PC-9 (cell line): ENCODE measurements at places on chromosomes 7 and 10. TPM values are rescaled to one million over a fixed set of nuclear protein-coding genes. Genes with fewer than 3 reads are reported as not detected.
A peak's percentile ranks its signal among the peaks of the same experiment; 100 is the strongest.

The COL28A1 gene
- 0.83 and 2.2 TPM in 2 replicates for total RNA-seq

The SPDYE6 gene
- total RNA-seq = not detected in 2 replicates

DNA sequence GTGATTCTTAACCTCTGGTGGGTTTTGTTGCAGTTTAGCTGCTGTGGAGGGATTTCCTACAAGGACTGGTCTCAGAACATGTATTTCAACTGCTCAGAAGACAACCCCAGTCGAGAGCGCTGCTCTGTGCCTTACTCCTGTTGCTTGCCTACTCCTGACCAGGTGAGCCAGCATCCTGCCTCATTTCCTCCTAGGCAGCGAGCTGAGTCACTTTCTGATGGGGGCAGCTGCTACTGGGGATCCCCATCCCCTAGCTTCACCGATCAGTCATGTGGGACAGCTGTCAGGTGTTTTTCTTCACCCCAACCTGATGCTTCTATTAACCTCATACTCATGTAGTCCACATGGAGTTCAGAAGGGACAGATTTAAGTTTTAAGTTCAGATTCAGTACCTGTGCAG, 21.7 kb upstream of the SMO start:
- no peak for DNase-seq

DNA sequence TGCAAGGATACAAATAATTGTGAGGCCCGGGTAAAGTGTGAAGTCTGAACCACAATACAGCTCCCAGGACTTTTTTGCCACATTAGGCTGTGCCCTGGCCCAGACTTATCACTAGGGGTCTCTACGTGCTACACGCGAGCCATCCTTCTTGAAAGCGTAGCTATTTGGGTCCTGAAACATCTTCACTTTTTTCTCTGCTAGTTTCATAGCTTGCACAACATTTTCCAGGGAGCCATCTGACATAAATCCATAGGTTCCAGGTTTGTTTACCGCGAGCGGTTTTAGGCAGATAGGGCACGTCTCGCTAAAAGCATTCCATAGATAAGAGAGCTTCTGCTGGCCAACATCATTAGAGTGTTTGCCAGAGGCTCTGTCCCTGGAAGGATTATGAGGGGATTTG, 226.5 kb downstream of the RPS24 start:
- DNase-seq = no peak

GRCh38 chr7:47327346-47327697, 254.6 kb downstream of the TNS3 start:
- DNase-seq = no peak

DNA sequence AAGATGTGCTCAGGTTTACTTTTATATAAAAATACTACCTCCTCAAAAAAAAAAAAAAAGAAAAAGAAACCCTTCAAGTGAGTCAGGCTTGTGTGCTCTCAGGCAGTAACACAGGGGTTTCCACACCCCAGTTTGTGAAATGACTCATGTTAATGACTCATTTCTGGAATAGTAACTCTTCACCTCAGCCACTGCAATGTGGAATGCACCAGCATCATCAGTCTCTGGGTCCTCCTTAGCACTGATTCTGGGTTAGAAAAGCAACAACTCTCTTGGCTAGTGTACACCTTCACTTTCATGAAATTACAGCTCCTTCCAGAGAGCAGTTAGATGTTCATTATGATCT, 110.6 kb downstream of the EMX2 start:
- no peak for DNase-seq

DNA sequence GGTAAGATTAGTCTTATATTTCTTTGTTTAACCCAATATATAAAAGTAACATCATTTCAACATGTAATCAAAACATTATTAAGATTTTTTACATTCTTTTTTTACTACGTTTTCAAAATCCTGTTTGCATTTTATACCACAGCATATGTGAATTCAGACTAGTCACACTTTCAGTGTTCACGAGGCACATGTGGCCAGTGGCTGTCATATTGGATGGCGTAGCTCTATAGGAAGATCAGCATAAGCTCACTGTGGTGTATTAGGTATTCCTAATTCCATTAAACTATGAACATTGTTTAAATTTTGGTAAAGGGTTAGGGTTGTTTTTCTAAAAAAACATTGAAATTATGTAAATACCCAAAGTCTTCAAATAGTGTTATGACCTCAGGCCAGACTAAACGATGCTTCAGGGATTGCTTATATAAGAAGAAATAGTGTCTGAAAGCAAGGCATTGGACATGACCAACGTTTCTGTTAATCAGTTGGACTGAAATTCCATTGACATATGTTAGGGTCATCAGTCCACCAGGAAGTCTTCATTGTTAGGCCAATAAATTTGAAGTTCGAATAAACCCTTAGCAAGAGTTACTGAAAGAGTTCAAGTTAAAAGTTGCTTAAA, 97.0 kb downstream of the BICC1 start:
- no peak for DNase-seq

DNA sequence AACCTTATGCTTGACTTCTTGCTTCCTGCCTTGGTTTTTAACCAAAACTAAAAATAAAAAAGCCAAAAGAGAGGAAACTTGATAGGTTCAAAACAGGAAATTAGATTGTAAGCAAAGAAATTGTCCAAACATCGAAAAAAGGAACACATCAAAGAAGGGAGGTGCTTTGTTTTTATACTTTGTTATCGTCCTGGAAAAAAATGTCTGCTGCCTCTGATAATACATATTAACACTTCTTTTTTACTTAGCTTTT, 286.6 kb upstream of the C7orf33 start:
- no peak for DNase-seq

DNA sequence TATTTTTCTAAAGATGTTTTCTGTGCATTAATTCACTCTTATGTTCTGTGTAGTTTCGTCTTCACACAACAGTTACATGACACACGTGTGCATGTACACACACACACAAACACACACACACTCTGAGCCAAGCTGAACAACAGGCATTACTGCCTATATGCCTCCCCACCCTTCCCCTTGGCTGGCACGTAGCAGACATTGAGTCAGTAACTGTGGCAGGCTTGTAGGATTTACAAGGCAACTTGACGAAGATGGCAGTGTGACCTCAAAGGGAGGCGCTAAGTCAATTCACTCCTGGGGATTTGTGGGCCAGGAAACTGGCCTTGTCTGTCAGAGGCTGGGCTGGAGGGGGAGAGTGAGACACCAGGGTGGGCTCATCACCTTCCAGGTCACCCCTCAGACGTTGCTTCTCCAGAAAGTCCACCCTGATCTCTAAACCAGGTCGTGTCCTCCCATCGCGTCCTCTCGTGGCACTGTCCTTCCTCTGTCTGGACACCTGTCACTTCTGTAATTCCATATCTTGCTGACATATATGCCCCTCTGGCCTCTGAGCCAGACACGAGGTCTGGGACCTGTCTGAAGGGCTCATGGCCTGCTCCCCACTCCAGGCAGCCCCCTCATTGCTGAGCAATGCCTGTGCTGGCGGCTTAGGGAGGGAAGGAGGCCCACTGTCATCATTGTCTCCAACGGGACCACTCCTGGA, 41.1 kb upstream of the INPP5A start:
- DNase-seq = no peak

DNA sequence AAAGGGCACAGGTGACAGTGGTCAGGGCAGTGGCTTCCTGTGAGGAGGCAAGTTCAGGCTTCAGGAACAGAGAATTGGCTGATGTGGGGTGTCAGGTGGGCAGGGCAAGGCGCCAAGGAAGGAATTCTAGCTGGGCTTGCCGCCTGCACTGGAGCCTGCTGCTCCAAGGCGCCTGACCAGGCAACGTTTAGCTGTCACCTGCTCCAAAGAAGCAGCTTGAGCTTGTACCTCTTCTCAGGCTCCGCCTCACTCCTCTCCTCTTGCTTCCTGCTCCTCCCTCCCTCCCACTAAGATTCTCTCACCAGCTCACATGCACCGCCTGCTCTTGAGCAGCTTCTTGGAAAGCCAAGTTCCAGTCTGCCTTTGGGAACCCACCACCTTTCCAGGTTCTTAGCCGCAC, 187.4 kb upstream of the GRB10 start:
- DNase-seq = peak; percentile 27

GRCh38 chr7:70775570-70776156, 356.3 kb upstream of the GALNT17 start:
- no peak for DNase-seq

DNA sequence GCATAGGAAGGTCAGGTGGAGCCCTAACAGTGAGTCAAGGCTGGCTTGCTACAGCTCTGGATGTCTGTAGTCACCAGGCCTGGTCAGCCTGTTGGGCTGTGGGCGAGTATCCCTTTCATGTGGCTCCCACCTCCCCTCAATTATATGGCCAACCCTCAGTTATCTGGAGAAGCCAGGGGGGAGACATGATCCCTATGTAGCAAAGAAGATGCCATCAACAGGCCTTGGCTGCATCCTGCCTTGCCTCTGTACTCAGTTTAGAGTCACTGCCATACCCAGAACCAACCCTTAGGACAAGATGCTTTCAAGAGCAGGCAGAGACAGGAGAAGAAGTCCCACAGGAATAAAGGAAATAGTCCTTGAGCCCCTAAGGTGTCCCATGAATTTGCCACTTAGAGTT, 763.9 kb downstream of the GRID1 start:
- no peak for DNase-seq

GRCh38 chr7:121831351-121831750, 41.6 kb upstream of the PTPRZ1 start:
- no peak for DNase-seq
